Posterior vena cava (tissue), 2 donors: ENCODE measurements at places on chromosomes 3 and 15. TPM values are rescaled to one million over a fixed set of nuclear protein-coding genes. Genes with fewer than 3 reads are reported as not detected.

DNA sequence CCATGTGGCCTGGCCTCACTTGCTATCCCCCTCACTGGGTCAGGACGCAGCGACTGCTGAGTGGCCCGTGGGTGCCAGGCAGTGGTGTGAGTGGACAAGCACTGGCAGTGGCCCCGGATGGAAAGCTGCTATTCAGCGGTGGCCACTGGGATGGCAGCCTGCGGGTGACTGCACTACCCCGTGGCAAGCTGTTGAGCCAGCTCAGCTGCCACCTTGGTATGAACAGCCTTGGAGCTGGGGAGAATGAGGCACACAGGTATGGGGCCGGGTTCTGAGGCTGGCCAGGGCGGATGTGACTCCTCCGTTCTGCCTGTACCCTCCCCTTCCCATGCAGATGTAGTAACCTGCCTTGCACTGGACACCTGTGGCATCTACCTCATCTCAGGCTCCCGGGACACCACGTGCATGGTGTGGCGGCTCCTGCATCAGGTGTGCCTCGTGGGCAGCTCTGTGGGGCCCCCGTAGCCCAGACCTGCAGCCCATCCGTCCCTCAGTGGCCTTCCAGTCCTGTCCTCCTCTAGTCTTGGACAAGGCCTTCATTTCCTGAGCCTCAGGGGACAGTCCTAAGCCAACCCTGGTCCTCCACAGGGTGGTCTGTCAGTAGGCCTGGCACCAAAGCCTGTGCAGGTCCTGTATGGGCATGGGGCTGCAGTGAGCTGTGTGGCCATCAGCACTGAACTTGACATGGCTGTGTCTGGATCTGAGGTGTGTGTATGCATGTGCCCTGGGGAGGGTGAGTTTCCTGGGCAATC, 28.2 kb downstream of the NBEAL2 start:
- no peak for DNase-seq

WNT5A gene
- 2.2 TPM for total RNA-seq

GRCh38 chr3:192090586-192090985, 629.6 kb downstream of the PYDC2 start:
- no peak for DNase-seq

DNA sequence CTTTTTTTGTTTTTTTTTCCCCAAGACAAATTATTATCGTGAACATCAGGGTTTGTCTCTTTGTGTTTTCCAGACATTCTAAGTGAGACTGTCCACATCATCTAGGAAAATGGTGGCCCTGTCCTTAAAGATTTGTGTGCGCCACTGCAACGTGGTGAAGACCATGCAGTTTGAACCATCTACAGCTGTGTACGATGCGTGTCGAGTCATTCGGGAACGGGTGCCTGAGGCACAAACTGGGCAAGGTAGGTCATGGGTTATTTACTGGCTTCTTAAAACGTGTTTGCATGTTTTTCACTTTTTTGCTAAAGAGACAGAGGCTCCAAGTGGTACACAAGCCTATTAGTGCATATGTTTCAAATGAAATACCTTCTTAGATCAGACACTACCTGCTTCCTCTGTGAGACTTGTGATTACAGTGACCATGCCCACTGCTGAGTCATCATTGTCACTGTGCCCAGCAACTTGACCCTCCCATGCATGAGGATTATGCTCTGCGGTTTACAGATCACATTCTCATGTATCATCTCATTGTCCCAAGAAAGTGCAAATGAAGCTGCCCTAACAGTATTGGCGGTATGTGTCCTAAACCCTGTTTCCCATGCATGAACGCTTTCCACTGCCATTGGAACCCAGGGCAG, 395.2 kb upstream of the TPM1 start:
- DNase-seq = no peak

DNA sequence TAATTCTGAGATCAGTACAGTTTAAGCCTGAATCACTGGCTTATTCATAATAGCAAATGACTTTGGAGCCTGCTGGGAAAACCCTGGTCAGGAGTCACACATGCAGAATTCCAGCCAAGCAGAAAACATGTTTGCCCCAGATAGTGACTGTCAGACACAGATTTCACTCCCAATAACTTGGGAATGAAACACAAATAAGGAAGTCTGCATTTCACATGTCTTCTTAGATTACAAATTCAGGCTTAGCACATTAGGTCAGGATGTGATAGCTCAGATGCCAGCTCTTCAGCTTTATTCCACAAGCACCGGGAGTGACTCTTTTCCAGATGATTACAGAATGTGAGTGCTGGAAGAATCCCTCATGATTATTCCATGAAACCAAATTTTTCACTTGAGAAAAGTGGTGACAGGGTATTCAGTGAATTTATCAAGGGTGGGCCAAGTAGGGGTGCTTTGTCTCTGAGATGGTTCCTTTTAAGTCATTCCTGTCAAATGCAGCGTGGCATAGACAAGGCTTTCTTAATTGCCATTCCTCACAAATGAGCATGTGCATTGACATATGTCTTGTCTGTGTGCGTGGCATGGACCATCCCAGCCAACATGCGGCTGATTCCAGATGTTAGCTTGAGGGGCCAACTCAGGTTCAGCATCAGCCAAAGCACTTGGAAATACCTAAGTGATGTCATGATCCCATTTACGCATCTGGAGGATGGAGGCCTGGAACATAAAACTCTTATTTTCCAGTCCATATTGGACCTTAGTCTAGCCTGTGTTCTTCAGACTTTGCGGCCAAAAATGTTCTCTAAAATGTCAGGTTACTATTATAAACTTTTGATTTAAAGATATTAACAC, 191.0 kb downstream of the EPHB1 start:
- no peak for DNase-seq

DNA sequence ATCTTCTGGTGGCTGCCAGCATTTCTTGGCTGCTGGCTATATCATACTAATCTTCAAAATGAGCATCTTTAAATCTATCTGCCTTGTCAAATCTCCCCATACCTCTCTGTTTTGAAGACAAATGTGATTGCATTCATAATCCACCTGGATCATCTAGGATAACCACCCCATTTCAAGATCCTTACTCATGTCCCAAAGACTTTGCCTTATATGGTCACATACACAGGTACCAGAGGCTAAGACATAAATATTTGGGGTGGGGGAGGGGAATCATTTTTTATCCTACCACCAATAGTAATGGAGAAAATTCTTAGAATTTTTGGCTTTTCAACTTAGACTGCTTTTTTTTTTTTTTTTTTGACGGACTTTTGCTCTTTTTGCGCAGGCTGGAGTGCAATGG, 970.8 kb downstream of the PLOD2 start:
- no peak for DNase-seq

GRCh38 chr3:43870120-43870519, 179.4 kb downstream of the ABHD5 start:
- no peak for DNase-seq
